ENCODE measurements at places on chromosomes 12 and 14.

DNA sequence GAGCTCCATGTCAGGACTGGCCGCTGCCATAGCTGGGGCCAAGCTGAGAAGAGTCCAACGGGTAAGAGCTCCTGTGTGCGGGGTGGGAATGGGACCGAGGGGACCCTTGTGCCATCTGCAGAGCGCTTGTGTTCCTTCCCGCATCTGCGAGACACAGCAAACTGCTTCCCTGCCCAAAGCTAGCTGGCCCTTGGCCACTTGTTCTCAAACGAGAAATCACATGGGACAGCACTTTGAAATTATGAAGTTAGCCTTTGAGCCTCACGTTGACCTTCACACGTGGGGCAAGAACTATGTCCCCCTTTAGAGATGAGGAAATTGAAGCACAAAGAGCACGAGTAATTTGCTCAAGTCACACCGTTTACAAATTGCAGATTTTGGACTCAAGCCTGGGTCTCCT lies 30.8 kb downstream of the DEGS2 start:
- no peak for DNase-seq

DNA sequence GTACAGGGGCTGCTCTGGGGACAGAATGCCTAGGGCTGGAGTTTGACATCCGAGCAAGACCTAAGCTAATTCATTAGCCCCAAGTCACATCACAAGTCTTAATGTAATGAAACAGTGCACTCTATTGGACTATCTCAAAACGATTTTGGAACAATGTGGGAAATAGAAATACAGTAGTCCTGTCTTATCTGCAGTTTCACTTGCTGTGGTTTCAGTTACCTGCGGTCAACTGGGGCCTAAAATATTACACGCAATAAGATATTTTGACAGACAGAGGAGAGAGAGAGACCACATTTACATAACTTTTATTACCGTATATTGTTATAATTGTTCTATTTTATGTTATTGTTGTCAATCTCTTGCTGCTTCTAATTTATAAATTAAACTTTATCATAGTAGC lies 21.1 kb downstream of the MOAP1 start:
- no peak for DNase-seq

GRCh38 chr14:33515441-33515840 lies 435.4 kb downstream of the EGLN3 start:
- DNase-seq: no peak

GRCh38 chr14:59768855-59769375 lies 101.7 kb downstream of the RTN1 start:
- DNase-seq: no peak

GRCh38 chr14:22419620-22420019 lies 169.4 kb downstream of the DAD1 start:
- no peak for DNase-seq

Measured in SK-N-MC (cell line).